ENCODE measurements at places on chromosomes 2 and 18.

- DNase-seq = no peak
Measured at GRCh38 chr2:191950132-191950874, 103.4 kb upstream of the CAVIN2 start.

DNA sequence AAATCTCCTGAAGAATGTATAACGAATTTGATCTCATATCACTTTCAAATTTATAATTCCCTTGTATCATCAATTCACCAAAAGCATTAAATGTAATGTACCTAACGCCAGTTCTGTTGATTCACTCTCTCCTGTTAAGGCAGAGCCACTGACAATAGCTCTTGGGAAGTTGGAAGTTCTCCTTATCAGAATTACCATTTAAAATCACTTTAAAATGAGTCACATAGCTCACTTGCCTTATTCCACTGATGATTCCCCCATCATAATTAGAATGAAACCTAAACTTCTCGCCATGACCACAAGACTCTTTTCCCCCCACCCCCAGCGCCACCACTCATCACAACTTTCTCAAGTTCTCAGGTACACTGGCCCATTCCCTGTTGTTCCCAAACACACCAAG, 117.1 kb downstream of the PID1 start:
- no peak for DNase-seq

GRCh38 chr2:58708565-58708964, 467.4 kb upstream of the FANCL start:
- DNase-seq = no peak

GRCh38 chr2:84038866-84039265, 420.2 kb downstream of the SUCLG1 start:
- no peak for DNase-seq

Measured in activated CD8-positive, alpha-beta memory T cell treated with anti-CD3 and anti-CD28 coated beads for 48 hours (primary cell).